ENCODE measurements at places on chromosomes 7 and 10.
A peak's percentile ranks its signal among the peaks of the same experiment; 100 is the strongest.

DNA sequence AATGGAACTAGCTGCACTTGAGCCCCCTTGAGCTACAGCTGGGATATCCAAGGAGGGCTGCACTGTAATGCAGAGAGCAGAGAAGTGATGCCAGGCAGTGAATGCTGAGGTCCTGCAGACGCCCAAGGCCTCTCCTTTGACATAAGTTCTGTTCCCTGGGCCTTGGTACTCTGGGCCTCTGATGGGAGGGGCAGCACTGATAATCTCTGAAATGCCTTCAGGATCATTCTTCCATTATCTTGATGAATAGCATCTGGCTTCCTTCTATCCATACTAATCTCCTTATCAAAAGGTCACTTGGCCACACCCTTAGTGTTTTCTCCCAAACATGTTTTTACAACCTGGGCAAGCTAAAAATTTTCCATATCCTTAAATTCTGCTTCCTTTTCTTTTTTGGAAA lies 6.9 kb downstream of the GRB10 start:
- no peak for DNase-seq

GRCh38 chr7:27453702-27454405 lies 208.8 kb downstream of the HIBADH start:
- DNase-seq: peak; percentile 71

DNA sequence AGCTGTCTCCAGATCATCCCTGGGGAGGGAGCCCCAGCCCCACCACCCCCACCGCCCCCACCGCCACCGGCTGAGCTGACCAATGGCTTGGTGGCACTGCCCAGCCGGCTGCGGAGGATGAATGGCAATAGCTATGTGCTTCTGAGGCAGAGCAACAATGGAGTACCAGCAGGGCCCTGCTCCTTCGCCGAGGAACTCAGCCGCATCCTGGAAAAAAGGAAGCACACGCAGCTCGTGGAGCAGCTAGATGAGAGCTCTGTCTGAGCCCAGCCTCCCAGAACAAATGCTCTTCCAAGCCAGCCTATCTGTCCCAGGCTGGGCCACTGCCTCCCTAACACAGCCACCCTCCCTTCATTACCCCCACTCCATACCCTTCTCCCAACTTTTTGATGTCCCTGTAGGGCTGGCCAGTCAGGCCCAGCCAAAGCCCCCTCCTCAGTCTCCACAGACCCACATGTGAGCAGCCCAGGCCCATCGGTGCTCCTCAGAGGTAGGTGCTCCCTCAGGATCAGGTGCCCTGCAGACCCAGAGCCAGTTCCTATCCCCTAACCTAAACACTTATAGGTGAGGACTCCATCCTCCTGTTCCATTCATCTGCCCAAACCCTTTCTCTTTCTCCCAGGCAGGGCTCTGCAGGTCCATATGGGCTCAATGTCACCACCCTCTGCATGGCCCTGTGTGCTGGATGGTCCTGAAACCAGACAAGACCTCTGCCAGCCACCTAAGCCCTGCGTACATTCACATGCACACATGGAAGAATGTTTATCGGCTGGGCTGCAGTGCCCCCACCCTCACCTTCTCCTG lies 3.2 kb downstream of the MRPL43 start:
- DNase-seq: no peak

GRCh38 chr10:80164596-80164995 lies 32.1 kb downstream of the PLAC9 start:
- no peak for DNase-seq

- DNase-seq: no peak
These were observed 917.9 kb downstream of the GRID1 start for GRCh38 chr10:85448716-85449115.

DNA sequence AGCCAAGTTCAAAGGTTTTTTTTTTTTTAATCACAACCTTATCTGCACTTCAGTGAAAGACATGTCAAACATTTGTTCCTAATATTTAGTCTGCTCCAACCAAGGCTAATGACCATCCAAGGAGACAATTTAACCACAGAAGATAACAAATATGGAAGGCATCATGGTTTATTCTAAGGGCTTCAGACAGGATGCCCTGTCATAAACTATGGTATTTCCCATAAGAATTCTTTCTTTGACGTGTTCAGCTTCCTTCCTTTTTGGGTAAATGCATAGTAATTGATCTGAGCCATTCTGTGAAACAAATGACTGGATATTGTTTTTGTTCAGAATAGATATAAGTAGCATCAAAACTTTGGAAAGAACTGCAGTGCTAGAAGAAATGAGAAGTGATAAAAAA lies 326.5 kb upstream of the AOAH start:
- no peak for DNase-seq

DNA sequence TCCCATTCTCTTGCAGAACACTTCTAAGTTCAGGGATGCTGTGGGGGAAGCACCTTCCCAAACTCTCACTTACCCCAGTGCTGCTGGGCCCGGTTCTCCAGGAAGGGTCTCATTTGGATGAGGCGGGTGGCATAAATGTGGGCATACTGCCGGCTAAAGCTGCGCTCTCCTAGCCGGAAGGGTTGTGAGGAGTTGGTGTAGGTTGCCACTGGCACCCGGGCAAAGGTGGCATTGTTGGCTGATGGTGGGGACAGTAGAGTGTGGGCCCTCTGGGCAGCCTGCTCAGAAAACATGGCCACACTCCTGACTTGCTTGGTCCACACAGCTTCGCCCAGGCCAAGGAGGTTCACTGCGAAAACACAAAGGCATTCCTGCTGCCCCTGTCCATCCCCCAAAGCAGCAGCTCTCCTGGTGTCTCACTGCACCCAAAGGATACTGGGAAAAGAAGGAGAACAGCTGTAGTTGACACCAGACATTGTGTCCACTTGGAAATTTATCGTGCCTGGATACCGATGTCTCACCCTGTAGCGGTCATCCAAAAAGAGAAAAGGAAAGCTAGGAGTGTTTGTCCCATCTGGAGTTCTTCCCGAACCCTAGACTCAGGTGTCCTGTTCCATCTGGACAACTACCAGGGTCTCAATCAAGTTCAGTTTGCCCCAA lies 1.5 kb downstream of the POLD2 start:
- DNase-seq: no peak

- peak; percentile 52 for DNase-seq
These were observed 901 bp upstream of the CCNY start for GRCh38 chr10:35335133-35336083.

GRCh38 chr10:28503114-28503513 lies 29.8 kb upstream of the WAC start:
- no peak for DNase-seq

GRCh38 chr10:21496343-21497176 lies 28.9 kb downstream of the SKIDA1 start:
- DNase-seq: peak; percentile 57

DNA sequence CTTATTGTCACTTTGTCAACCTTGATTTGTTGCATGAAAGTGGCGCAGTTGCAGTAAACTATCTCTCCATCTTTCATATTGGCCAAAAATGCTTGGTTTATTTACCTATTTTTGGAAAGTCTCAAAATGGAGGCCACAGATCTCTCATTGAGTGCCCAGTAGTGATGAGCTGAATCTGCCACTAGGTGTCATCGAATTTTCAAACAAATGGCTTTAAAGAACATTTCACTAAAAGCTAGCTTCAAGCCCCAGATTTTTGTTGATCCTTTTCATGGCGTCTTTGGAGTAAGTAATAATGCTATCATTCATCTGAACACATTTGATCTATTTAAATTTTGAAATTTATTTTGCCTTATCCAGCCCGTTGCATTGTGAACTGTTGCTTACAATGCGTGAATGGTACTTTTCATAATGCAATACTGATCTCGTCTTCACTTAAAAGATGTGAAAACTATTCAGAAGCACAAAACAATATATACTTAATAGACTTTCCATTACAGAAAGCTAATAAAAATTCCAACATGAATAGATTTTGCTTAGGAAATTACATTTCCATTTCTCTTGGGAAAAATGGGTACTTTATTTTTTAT lies 236.2 kb downstream of the DNAJB9 start:
- DNase-seq: peak; percentile 40

GRCh38 chr10:126646110-126646509 lies 24.4 kb downstream of the C10orf90 start:
- peak; percentile 17 for DNase-seq

- no peak for DNase-seq
These were observed 10.1 kb upstream of the NKX2-3 start for GRCh38 chr10:99522470-99523250.

- DNase-seq: no peak
These were observed 31.4 kb upstream of the IL6 start for GRCh38 chr7:22695476-22696132.

DNA sequence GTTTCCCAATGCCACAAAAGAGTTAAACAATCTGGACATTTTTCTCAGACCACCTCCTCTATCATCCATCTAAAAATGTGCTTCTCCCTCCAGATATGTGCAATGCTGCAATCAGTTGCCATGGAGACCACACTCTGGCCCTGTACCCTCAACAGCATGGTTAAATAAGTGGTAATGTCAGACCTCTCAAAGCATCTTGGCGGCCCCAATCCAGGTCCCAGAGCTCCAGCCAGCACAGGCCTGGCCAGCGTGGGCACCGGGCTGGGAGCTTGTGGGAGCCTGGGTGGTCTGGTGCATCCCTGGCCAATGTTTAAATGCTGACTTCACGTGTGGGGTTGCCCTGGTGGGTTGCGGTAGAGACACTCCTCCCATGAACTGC lies 362.9 kb upstream of the ZNF32 start:
- DNase-seq: no peak

DNA sequence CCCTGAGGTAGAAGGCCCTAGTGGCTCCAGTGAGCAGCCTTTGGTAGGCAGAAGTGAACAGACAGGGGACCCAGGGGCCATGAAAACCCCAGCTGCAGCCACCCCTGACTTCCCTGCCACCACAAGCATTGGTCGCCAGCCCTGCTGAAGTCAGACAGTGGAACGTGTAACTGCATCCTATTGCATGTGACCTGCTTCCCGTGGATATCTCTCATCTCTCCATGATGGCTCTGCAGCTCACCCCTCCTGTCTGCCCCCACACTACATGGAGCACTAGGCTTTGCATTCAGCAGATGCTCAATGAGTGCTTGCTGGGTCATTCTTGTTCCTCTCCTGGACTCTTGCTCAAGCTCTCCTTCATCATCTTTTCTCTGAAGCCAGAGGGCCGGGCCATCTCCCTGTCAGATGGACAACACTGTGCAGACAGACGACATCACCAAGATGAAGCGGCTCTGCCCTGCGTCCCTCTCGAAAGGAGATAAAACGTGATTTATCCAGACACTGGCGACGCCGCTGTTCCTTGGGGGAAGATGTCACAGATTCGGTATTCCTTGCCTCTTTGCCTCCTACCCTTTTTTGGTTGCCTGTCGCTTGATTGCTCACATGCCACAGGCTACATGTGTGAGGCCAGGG lies 117.5 kb downstream of the SH3PXD2A start:
- DNase-seq: no peak

DNA sequence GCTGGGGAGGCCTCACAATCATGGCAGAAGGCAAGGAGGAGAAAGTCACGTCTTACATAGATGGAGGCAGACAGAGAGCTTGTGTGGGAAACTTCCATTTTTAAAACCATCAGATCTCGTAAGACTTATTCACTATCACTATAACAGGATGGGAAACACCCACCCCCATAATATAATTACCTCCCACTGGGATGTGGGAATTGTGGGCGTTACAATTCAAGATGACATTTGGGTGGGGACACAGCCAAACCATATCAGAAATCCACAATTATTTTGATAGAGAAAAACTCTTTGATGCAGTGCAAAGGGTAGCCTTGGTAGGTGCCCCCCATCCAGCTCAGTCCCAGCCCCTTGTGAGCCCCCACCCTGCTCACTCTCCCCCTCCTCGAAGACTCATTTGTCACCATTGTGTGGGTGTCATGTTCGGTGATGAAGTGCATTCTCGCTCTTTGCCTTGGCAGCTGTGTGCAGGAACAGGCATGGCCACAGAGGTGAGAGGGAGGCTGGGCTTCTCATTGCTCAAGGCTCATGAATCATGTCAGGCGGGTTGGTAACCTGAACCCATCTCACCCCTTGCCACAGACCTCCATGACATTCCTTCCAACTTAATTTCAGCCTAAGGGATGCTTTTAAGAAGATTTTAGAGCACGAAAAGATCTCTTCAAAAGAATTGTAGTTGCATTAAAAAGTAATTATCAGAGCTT lies 75.9 kb downstream of the BUB3 start:
- DNase-seq: no peak

GRCh38 chr10:36703179-36703578 lies 422.2 kb upstream of the ANKRD30A start:
- no peak for DNase-seq

- DNase-seq: peak; percentile 79
These were observed 59.6 kb downstream of the ATOH7 start for GRCh38 chr10:68172324-68172723.
